ENCODE measurements at places on chromosomes 5 and 9.

DNA sequence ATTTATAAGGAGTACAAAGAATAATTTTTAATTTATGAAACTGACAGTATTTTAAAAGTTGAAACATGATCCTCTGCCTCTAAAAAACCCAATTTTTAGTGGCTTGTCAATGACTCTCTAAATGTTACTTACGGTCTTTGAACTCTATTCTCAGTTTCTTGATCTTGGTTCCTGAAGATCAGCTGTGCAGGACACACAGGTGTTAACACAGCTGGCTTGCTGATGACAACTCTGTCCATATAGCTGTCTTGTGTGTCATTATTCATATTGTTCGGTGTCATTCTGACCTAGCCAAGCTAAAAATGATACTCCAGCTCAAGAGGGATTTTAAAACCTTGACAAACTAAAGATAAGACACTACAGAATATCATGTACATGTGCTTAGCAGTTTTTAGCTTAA, 314.5 kb downstream of the CCDC171 start:
- H3K4me3 ChIP-seq = no peak overlapping the region
- H3K27ac ChIP-seq = no peak overlapping the region
- no peaks in the 10 kb centered on the region for H3K4me1 ChIP-seq
- no peak for DNase-seq
- no peaks in the 10 kb centered on the region for H3K27me3 ChIP-seq
- no peaks in the 10 kb centered on the region for H3K36me3 ChIP-seq

- no peak overlapping the region for H3K4me3 ChIP-seq
- no peak for DNase-seq
- no peaks in the 10 kb centered on the region for H3K36me3 ChIP-seq
- no peaks in the 10 kb centered on the region for H3K27me3 ChIP-seq
- H3K27ac ChIP-seq = no peak overlapping the region
These were observed 31.6 kb upstream of the TENT4A start for GRCh38 chr5:6681682-6682081.

DNA sequence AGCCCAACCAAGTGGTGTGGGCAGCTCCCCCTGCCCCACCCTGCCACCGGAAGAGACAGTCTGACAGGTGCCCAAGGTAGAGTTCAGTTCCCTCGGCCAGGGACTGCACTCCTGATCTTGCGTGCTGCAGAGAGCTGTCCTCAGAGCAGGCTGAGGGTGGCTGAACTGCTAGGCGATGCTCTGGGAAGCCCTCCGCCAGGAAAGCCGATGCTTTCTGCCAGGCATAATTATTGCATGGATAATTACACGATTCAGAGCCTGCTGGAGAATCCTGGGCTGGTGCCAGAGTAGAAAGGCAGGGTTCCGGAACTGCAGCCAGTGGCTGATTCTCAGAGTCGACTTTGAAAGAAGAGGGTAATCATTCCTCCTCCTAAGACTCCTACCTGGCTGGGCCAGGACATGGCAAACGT, 19.3 kb downstream of the KCNIP1 start:
- no peak for DNase-seq
- H3K36me3 ChIP-seq = no peaks in the 10 kb centered on the region
- no peaks in the 10 kb centered on the region for H3K27me3 ChIP-seq
- no peak overlapping the region for H3K4me3 ChIP-seq
- H3K27ac ChIP-seq = no peak overlapping the region

DNA sequence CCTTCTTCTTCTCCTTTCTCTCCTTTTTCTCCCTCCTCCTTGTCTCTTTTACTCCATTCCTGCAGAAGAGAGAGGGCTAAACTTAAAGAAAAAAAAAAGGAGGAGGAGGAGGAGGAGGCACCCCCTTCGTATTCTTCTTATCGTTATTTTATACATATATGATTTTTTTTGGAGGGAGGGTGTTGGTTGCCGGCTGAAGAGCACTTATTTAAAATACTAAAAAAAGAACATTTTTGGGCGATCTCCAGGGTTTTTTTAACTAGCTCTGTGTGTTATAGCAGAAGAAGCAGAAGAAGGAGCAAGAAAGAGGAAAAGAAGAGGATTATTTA, 381 bp downstream of the NR2F1 start:
- peak overlapping the region; percentile 50 for H3K27ac ChIP-seq
- H3K36me3 ChIP-seq = no peaks in the 10 kb centered on the region
- H3K27me3 ChIP-seq = peaks cover 78% of the 10 kb centered on the region
- H3K4me3 ChIP-seq = peak overlapping the region; percentile 65

DNA sequence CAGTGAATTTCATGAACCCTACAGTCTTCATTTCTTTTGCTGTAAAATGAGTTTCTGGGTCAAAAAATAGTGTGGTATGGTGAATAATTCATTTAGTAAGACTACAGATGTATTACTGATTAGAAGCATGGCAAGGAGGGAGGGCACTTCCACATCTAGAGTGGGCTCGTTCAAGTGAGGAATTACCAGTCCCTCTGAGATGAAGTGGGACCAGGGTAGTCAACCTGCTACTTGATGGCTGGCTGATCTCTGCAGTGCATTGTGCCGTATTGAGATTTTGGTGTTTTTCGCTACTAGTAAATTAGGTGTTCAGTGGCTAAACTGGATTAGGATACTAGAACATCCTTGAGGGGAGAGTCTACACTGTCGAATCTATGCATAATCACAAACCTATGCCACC, 10.8 kb downstream of the CDC37L1 start:
- H3K27ac ChIP-seq = no peak overlapping the region
- H3K4me3 ChIP-seq = no peak overlapping the region
- no peaks in the 10 kb centered on the region for H3K4me1 ChIP-seq
- H3K36me3 ChIP-seq = no peaks in the 10 kb centered on the region

GRCh38 chr5:56523790-56524575, 290.9 kb upstream of the ANKRD55 start:
- H3K4me1 ChIP-seq = peaks cover 14% of the 10 kb centered on the region
- no peaks in the 10 kb centered on the region for H3K36me3 ChIP-seq
- H3K27ac ChIP-seq = no peak overlapping the region
